ENCODE measurements at places on chromosomes 16 and 17.

GRCh38 chr16:55042556-55043432 lies 112.1 kb downstream of the IRX5 start:
- DNase-seq, result no peak

DNA sequence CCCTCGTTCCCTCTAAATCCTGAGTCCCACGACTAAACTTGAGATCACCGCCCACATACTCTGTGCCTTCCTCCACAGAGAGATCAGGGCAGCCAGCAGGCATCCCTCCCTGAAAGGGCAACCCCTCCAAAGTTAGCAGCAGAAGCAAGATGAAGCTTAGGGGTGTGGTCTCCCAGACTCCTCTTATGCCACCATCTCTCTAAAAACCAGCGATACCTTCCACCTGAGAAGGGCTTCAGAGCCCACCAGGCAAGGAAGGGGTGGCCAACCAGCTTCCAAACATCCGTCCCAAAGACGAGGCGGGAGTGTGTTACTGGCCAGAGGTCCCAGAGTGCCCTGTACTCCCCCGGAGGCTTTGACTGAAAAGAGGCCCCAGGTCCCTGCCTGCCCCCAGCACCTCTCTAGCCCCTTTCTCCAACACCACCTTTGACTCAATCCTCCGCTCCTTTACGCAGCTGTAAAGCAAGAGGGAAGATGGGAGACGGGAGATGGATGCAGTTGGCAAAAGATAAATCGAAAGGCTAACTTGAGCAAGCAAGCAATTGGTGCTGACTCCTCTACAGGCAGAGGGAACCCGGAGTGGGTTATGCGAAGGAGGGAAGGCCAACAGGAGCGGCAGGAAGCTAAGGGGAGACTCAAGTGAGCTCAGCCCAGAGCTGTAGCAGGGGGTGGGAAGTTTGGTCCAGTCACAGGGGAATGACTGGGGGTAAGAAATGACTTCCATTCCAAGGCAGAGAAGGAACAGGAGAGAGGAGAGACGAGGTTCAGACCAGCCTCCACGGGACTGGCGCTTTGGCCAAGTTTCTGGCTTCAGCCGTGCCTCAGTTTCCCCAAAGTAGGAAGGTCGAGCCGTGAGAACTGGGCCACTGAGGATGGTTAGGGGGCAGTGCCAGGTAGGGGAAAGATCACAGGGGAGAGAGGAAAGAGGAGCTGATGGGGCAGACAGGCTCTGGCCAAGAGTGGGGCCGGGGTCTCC lies 1.0 kb downstream of the ST3GAL2 start:
- DNase-seq, result no peak

DNA sequence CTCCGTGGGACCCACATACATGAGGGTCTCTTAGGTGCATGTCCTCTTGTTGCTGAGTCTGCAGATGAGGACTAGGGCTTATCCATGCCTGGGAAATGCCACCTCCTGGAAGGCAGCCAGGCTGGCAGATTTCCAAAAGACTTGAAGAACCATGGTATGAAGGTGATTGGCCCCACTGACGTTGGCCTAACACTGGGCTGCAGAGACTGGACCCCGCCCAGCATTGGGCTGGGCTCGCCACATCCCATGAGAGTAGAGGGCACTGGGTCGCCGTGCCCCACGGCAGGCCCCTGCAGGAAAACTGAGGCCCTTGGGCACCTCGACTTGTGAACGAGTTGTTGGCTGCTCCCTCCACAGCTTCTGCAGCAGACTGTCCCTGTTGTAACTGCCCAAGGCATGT lies 38.2 kb upstream of the IL21R start:
- DNase-seq, result no peak

GRCh38 chr17:8838551-8839095 lies 28.9 kb downstream of the PIK3R6 start:
- no peak for DNase-seq

GRCh38 chr16:82756283-82756599 lies 129.5 kb downstream of the CDH13 start:
- DNase-seq, result no peak

DNA sequence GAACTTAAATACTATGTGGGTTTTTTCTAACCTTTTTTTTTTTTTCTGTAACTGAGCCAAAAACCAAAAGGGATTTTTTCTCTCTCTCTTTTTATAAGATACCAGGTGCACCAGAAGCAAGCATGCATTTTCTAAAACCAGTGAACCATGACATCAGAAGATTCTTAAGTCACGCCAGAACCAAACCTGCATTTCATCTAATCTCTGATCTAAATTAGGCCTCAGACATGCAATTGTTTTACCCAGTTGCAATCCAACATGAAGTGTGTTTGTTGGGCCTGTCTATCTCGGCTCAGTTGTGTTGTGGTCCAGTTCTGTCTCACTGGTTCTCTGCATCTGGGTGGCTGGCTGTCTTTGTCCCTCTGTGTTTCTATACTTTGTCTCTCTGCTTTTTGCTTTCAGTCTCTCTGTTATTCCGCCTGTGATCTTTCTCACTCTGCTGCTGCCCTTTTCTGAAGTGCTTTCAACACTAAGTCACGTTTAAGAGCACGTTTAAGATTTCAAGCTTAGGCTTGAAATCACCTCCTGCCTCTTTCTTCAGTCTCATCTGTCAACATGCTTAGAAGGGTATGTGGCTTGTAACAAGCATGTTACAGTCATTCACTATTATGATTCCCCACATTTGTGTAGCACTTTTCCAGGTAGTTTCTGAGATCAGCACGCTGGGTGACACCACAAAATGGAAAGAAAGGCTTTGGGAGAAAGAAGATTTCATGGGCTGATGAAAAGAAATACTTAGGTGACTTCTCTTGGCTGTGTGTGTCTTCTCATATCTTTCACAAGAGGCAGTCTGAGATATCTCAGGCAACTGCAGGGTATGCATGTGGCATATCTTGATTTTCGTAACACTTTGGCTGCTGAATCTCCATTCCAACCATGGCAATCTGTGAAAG lies 488.9 kb downstream of the SHISA9 start:
- DNase-seq, result no peak

GRCh38 chr17:78718575-78719208 lies 63.4 kb downstream of the CYTH1 start:
- no peak for DNase-seq

DNA sequence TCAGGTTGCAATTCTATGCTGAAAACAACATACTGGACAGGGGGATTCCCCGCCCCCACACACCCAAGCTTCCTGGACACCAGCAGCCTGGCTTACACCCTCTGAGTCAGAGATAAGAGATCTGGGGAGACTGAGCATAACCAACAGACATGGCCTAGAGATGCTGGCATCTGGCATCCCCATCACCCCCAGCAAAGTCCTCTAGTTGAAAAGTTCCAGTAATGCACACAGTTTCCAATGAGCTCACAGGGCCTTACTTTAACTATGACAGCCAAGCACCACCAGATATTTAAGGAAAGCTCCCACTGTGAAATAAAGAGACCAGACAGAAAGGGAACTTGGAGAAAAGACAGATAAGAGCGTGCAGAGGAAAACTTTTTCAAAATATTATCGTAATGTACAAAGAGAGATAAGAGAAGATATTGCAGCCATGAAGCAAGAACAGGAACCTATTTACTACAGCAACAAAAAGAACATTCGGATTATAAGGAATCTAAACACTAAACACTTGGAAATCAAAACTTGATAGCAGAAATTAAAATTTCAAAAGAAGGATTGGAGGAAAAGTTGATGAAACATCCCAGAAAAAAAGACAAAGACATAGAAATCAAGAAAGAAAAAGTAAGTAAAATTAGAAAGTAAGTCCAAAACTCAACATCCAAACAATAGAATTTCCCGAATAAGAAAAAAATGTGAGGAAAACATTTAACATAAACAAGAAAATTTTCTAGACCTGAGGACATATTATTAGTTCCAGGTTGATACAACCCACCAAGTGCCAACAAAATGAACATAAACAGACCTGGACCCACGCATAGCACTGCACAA lies 17.2 kb upstream of the ALOX15 start:
- no peak for DNase-seq

DNA sequence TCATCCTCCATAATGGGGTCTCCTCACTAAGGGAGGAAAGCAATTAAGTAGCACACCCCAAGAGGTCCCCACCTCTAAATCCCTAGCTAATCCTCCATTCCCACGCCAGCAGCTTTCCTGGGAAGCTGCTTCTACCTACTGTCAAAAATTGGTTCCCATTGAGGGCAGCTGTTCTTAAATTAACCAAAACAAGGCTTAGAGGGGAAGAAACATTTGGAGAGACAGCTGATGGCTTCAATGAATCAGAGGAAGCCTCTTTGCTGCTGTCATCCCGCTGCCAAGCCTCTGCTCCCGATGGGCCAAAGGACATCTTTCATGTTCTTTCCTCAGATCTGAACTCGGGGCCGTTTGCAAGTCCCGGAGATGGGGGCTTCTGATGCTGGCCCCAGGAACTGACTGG lies 26.6 kb downstream of the AIPL1 start:
- DNase-seq, result no peak

DNA sequence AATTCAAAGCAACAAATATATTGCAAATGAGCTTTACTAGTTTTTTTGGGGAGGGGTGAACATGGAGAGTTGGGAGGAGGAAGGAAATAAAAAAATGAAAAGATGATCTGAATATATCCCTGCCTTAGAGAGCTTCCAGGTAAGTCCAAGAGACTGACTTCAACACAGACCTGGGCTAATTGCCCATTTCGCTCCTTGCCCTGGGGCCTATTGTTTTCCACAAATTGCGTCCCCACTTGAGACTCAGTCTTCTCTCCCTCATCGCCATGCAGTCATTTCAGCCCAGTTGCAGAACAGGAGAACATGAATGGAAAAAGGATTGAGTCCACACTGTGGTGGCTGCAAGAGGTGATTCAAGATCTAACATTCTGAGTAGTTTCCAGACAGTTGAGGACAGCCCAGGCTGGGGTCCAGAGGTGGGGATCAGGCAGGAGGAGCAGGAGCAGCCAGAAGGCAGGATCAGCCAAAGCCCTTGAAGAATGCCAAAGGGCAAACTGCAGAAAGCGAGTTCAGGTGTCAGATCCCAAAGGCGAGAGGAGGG lies 21.6 kb upstream of the TOB1 start:
- no peak for DNase-seq

DNA sequence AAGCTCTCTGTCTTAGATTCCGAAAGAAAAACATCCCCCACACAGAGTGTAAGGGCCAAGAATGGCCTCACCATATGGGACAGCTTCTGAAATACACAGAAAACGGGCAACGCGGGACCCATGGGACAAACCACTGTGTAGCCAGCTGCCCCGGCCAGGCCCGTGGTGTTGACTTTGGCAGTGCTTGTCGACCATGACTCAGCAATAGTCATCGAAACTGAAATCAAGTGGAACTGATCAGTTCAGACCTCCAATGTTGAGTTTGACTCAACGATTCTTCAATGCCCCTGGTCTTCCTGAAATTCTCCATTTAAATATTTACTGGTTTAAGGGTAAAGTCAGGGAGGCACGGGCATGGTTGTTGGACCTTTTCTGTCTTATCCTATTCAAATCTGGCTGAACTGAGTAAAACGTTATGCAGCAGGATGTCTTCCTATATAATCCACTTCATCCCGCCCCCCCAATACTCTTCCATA lies 27.5 kb downstream of the ZFHX3 start:
- no peak for DNase-seq

- DNase-seq, result no peak
These were observed 23.9 kb downstream of the SGSM2 start for GRCh38 chr17:2361010-2361760.

GRCh38 chr17:29582772-29583171 lies 6.7 kb downstream of the GIT1 start:
- no peak for DNase-seq

DNA sequence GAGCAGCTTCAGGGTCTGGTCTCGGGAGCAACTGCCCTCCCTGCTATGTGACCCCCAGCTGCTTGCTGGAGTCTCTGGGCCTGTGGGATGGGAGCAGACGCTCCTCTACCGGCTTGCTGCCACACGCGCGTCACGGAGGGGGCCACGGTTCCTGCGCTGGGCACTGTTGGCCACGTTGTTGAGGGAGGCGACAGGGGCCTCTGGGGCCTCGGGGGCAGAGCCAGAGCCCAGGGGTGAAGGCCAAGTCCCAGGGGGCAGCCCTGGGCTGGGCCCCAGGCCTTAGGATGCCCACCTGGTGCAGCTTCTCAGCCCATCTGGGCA lies 56.6 kb downstream of the ZFPM1 start:
- no peak for DNase-seq

DNA sequence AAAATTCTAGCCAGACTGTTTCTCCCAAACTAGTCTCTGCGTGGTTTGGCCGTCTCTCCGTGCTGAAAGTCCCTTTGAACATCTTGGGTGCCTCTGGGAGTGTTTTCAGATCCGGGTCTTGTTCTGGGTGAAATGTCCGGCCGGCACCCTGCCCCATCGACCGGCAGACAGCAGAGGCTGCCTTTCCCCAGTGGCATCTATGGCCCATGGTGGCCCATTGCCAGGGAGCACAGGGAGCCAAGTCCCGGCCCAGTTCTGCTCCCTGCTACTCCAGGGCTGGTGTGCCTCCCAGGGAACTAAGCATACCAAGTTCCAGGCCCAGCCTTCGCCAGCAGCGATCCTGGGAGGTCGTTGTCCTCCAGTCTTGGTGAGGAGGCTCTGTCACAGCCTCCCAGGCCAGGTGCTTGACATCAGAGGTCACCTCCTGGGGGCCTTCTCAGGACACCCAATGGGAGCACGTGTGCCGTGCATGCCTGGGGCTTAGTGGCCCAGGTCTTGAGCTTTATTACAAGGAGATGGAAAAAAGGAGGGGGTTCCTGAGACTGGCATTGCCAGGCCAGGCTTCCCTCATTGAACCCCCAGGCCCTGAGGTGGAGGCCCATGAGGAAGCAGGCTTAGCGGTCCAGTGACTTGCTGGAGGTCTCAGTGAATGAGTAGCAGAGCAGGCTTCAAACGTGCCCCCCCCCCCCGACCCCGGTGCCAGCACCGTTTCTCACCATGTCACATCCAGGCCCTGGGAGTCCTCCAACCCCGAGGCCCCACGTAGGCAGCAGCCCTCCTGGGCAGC lies 54.0 kb downstream of the PGS1 start:
- no peak for DNase-seq

DNA sequence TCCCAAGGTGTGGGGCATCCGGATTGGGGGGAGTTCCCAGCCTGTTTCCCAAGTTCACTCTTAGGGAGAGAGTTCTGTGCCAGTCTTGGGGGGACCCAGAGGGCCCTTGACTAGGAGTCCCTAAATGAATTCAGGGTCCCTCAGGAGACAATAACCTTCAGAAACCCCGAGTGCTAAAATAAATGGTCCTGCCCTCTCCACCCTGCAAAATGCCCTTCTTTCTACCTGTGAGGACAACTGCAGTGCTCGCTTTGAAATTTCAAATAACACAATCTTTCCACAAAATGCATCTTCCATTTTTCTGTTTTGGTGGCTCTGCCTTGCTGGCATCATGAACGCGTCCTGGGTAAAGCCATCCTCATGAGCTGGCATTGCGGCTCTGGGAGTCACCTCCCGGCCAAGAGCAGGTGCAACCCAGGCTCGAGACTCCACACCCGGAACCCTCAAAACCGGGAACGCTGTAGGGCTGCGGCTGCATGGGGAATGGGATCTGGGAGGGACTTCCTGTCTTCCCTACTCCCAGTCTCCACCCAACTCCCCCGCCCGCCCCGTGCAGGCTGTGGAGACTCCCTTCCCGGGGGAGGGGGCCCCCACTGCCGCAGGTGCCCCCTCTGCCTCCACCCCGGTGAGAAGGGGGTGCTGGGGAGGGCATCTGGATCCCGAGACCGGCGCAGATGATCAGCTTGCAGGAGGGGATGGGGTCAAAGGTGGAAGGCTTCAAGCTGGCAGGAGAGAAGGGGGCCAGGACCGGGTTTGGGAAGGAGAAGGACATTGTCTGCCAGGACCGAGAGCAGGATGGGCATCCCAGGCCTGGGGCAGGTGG lies at the start of gene ZNF205:
TSS of gene ZNF205 (plus strand) at position 529 of the 823 bp plus-strand sequence. CDS start 845 bp downstream, outside the sequence.
- no peak for DNase-seq
